ENCODE measurements at places on chromosomes 3 and 15.

- peaks cover 19% of the 10 kb centered on the region for H3K36me3 ChIP-seq
- H3K4me3 ChIP-seq = no peak overlapping the region
- H3K27ac ChIP-seq = no peak overlapping the region
- no peaks in the 10 kb centered on the region for H3K27me3 ChIP-seq
- no peak for DNase-seq
Measured at GRCh38 chr3:120311863-120312794, 27.1 kb upstream of the GPR156 start.

DNA sequence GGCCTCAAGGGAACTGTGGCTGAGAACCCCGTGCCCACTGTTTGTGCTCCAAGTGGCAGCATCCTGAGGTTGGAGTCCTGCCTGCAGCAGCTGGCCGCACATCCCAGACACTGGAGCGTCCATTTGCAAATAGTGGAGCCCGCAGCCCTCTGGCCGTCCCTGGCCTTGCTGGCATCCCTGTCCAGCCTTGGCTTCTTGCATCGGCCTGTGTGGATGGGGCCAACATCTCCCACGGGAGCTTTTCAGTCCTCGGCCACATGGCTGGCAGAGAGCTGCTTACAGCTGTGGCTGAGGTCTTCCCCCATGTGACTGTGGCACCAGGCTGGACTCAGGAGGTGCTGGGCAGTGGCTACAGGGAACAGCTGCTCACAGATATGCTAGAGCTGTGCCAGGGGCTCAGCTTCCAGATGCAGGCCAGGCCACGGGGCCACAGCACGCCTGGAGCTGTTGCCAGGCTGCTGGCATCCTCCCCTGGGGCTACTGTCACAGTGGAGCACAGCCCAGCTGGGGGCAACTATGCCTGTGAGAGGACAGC, 71.2 kb downstream of the FAM43A start:
- H3K27ac ChIP-seq = no peak overlapping the region
- DNase-seq = no peak
- H3K4me1 ChIP-seq = no peaks in the 10 kb centered on the region
- H3K4me3 ChIP-seq = no peak overlapping the region

GRCh38 chr3:100782348-100782747, 73.1 kb downstream of the TFG start:
- H3K36me3 ChIP-seq = no peaks in the 10 kb centered on the region
- H3K27ac ChIP-seq = no peak overlapping the region
- H3K27me3 ChIP-seq = peaks cover 2% of the 10 kb centered on the region
- H3K4me1 ChIP-seq = no peaks in the 10 kb centered on the region

DNA sequence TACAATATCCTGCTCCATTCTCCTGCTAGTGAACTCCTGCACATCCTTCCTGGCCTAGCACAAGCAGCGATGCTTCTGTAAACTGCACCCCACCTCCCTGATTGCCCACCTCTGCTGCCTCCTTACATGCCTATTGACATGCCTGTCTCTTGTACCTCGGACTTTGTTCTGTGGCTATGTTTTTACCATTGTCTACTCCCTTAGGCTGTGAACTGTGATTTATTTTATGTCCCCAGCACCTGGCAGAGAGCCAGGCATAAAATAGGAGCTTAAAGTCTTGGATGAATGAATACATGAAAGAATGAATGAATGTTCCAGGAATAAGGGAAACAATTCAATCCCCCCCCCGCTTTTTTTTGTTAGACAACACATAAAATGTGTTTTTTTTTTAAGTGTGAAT, 210.0 kb downstream of the MYRIP start:
- no peak overlapping the region for H3K27ac ChIP-seq
- no peak for DNase-seq
- H3K4me3 ChIP-seq = no peak overlapping the region
- no peaks in the 10 kb centered on the region for H3K36me3 ChIP-seq
- peaks cover 8% of the 10 kb centered on the region for H3K27me3 ChIP-seq

DNA sequence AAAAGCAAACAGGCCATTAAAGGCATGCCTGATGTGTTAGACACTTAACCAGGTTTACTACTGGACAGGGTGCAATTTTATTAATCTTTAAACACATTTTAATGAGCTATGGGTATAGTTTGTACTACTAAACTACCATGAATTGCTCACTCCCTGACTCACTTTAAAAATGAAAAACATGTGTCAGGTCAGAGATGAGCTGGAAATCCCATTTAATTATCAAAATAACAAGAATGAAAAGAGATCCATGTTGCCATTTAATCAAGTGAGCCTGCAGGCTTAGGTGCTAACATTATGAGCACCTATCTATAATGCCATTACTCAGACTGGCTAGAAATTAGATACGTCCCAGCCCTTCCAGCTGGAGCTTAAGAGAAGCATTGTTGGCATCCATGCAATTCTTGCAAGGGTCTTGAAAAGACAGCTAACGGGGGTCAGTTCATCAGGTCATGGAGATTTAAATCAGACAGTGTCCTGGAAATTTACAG, 224.4 kb downstream of the THRB start:
- H3K4me3 ChIP-seq = no peak overlapping the region
- DNase-seq = no peak
- no peaks in the 10 kb centered on the region for H3K4me1 ChIP-seq
- peaks cover 3% of the 10 kb centered on the region for H3K27me3 ChIP-seq
- no peaks in the 10 kb centered on the region for H3K36me3 ChIP-seq
- H3K27ac ChIP-seq = no peak overlapping the region

- no peak overlapping the region for H3K27ac ChIP-seq
- peaks cover 19% of the 10 kb centered on the region for H3K27me3 ChIP-seq
- H3K36me3 ChIP-seq = no peaks in the 10 kb centered on the region
- H3K4me3 ChIP-seq = no peak overlapping the region
Measured at GRCh38 chr3:58580826-58581327, 3.7 kb upstream of the FAM107A start.
